ENCODE measurements at places on chromosomes 7 and 10. TPM values are rescaled to one million over a fixed set of nuclear protein-coding genes. Genes with fewer than 3 reads are reported as not detected.

- no peaks in the 10 kb centered on the region for H3K36me3 ChIP-seq
- no peak for DNase-seq
- H3K27ac ChIP-seq, result no peak overlapping the region
- H3K4me3 ChIP-seq, result no peak overlapping the region
- no peaks in the 10 kb centered on the region for H3K4me1 ChIP-seq
Observed at GRCh38 chr7:41573443-41573842, 129.4 kb downstream of the INHBA start.

DNA sequence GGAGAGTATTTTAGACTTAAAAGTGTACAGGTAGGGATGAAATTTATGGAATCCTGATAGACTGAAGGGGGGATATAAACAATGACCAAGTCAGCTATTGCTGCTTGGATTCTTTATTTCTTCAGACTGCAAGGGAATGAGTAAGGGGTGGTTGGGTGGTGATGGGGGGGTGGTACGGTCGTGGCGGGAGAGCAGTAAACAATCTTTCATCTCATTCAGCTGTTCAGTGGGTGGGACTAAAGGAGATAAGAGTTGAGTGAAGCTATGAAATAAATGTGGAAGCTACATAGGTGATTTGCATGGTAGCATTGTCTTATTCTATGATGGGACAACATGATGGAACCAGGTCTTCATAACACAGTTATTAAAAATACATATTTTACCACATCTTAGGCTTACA lies 1.8 kb downstream of the SEPTIN7 start:
- peaks cover 28% of the 10 kb centered on the region for H3K4me1 ChIP-seq
- peak overlapping the region; percentile 96 for H3K4me3 ChIP-seq
- no peaks in the 10 kb centered on the region for H3K27me3 ChIP-seq
- DNase-seq, result peak; percentile 51
- peak overlapping the region; percentile 80 for H3K27ac ChIP-seq

GRCh38 chr10:101291331-101292193 lies 62.3 kb upstream of the LBX1 start:
- H3K27me3 ChIP-seq, result no peaks in the 10 kb centered on the region
- no peak overlapping the region for H3K4me3 ChIP-seq
- peak; percentile 56 for DNase-seq
- H3K27ac ChIP-seq, result no peak overlapping the region
- no peaks in the 10 kb centered on the region for H3K36me3 ChIP-seq
- no peaks in the 10 kb centered on the region for H3K4me1 ChIP-seq

DNA sequence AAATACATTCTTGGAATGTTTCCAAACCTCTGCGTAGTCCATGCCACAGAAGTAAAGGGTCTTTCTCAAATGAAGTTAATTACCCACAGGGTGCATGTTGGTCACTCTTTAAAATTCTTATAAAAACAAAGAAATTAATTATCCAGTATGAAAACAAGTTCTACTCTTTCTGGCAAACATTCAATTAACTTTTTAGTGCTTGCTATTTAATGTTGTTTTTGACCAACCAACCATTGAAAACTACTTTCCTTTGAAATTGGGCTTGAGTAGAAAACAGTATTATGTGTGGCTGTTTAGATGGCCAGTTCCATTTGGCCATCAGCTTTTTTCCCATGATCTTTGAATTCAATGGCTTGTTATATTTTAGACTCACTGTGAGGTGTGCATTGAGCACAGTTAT lies 83.0 kb downstream of the TAF3 start:
- H3K27me3 ChIP-seq, result no peaks in the 10 kb centered on the region
- no peak overlapping the region for H3K27ac ChIP-seq
- no peak for DNase-seq
- H3K36me3 ChIP-seq, result no peaks in the 10 kb centered on the region

DNA sequence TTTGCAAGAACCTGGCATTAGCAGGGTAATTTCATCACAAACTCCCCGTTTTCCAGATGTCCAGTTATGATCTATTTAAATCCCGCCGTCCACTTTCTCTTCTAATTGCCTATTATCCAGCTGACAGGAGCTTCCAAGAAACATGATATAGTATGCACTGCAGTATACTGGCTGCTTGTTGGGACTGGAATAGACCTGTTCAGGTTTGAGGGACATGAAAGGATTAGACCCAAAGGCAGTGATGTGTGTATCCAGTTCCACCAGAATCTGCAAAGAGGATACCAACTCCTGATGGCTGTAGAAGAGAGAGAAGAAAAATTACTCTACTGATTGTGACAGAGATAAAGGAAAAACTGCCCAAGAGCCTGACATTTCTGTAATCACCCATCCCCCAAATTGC lies 8.9 kb downstream of the MSS51 start:
- peaks cover 30% of the 10 kb centered on the region for H3K36me3 ChIP-seq
- no peak overlapping the region for H3K27ac ChIP-seq
- no peaks in the 10 kb centered on the region for H3K4me1 ChIP-seq
- no peak overlapping the region for H3K4me3 ChIP-seq

DNA sequence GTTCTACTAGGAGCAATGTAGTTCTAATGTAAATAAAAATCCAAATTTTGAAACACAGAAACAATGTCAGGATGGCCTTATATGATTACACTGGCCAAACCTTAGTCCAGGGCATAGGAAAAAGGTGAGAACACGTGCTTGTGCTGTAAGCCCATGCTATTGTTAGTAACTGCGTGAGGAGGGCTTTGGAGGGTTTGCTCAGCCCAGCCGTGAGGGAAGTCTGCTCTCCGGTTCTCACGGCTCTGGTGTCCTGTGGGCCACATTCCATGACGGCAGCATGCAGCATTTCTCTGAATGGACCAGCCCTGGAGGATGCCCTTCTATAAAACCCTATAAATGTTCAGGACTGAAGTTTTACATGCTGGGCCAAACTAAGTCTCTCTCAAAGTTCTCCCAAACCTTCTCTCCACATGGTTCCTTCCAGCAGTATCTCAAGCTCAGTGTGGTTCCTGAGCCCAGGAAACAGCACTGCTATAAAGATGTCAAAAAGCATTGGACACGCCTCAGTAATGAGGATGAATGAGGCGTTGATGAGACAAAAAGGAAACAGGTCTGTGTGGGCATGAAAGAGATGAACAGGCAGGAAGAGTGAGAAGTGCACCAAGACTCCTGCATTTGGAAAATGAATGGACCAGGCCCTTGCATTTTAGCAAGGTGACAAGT lies 174.8 kb upstream of the CDCA7L start:
- H3K4me3 ChIP-seq, result no peak overlapping the region
- H3K27me3 ChIP-seq, result no peaks in the 10 kb centered on the region
- no peak for DNase-seq
- H3K36me3 ChIP-seq, result peaks cover 56% of the 10 kb centered on the region
- no peak overlapping the region for H3K27ac ChIP-seq

DNA sequence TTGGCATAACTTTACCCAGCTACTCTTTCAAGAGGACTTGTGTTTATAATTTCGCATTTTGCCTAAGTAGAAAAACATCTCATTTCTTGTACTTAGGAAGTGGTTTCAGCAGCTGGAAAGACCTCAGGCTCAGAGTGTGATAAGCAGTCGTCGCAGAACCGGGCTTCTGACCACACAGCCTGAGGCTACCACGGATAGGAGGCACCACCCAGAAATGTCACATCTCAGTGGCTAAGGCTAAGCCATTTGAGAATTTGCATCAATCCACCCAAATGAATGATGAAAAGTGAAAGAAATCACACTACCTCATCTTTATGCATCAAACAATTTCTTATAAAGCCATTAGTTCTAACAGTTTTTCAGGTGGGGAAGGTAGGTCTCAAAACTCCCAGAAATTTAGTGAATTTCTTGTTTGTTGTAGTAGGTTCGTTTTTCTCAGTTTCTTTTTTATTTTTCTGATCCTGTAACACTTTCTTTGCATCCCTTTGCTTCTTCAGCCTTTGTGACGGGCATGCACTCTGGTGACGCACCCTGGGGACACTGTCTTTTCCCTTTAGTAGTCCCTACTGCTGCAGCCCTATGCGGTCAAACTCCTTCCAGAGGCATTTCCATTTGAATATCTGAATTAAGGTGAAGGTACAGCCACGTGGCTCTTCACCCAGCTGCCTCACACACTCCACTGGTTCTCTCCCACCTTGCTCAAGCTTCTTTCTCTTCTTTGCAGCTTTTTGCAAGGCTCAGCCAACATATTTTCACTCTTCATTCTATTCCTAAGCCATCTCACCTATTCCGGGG lies 68.5 kb downstream of the MAP3K8 start:
- H3K4me1 ChIP-seq, result peaks cover 85% of the 10 kb centered on the region
- DNase-seq, result peak; percentile 96
- no peaks in the 10 kb centered on the region for H3K36me3 ChIP-seq
- H3K27ac ChIP-seq, result peak overlapping the region; percentile 98

Gene NPSR1
- not detected for total RNA-seq

- no peak for DNase-seq
- no peaks in the 10 kb centered on the region for H3K27me3 ChIP-seq
- H3K4me1 ChIP-seq, result no peaks in the 10 kb centered on the region
- H3K27ac ChIP-seq, result no peak overlapping the region
- no peak overlapping the region for H3K4me3 ChIP-seq
Observed at GRCh38 chr10:24891823-24892222, 60.6 kb downstream of the PRTFDC1 start.

DNA sequence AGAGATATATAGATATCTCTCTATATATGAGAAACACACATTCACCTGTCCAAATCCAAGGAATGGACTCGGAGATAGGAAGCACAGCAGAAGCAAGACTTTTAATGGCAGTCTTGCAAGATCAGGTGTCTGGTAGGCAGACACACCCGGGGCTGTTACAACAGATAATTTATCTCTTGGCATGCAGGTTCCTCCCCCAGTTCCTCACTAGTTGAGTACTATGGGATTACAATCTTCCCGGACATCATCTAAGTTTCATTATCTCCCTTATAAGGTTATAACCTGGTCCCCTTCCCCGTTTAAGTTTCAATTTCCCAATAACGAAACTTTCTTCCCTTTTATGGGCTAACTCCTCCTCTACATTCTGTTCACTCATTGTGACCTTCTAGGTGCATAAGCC lies 399.3 kb downstream of the PPP1R3A start:
- no peaks in the 10 kb centered on the region for H3K27me3 ChIP-seq
- no peak overlapping the region for H3K27ac ChIP-seq
- no peaks in the 10 kb centered on the region for H3K4me1 ChIP-seq
- H3K36me3 ChIP-seq, result no peaks in the 10 kb centered on the region

- peaks cover 12% of the 10 kb centered on the region for H3K4me1 ChIP-seq
- no peaks in the 10 kb centered on the region for H3K27me3 ChIP-seq
- H3K4me3 ChIP-seq, result no peak overlapping the region
- no peaks in the 10 kb centered on the region for H3K36me3 ChIP-seq
- H3K27ac ChIP-seq, result no peak overlapping the region
- no peak for DNase-seq
Observed at GRCh38 chr10:66951896-66952295, 26.1 kb downstream of the LRRTM3 start.

Gene ZNF853
- total RNA-seq, result not detected

All from Karpas-422 (cell line).